ENCODE measurements at places on chromosomes 11 and 22. TPM values are rescaled to one million over a fixed set of nuclear protein-coding genes. Genes with fewer than 3 reads are reported as not detected.

Gene SLC22A9
- not detected for total RNA-seq

Gene PRG2
- not detected for total RNA-seq

Gene MS4A3
- not detected for total RNA-seq

Gene OR2AG2
- total RNA-seq = 0.28 TPM

Gene OR10D3
- total RNA-seq = not detected

Gene SOX6
- 3.9 TPM for total RNA-seq

Gene MOGAT2
- total RNA-seq = not detected

Gene FDX1
- 13.2 TPM for total RNA-seq

Gene C11orf91
- not detected for total RNA-seq

Gene OR52I2
- not detected for total RNA-seq

Gene MUC5AC
- total RNA-seq = not detected

Gene TRPM5
- total RNA-seq = not detected

Gene GGTLC3
- total RNA-seq = not detected

Gene VWCE
- 1.1 TPM for total RNA-seq

Gene TLCD5
- total RNA-seq = 4.1 TPM

Gene CHADL
- total RNA-seq = 16.2 TPM

DNA sequence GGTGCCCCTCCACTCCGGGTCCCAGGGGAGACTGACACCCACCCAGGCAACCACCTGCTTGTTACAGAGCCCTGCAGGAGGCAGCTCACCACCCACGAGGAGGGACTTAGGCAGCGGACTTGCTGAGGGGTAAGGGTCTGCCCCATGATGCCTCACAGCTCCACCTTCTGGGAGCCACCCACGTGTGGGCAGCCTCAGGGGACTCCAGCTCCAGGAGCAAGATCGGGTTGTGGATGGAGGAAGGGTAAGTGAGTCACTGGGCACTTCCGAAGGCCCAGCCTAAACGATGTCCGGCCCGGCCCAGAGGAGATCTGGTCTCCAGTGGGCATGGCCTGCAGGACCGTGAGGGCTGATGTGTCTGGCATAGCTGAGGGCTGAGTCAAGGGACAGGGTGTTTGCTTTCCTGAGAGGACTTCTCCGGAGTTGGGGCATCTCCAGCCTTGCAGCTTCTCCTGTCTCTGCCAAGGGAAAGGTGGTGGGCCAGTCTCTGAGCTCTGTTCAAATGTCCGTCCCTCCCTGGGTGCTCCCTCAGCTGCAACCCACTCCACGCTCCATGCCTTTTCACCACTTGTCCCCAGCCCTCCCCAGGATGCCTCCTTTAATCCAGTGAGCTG lies 32.3 kb upstream of the P2RY2 start:
- peak; percentile 49 for DNase-seq

- no peak for DNase-seq
Measured at GRCh38 chr11:21401496-21401895, 732.1 kb downstream of the NELL1 start.

DNA sequence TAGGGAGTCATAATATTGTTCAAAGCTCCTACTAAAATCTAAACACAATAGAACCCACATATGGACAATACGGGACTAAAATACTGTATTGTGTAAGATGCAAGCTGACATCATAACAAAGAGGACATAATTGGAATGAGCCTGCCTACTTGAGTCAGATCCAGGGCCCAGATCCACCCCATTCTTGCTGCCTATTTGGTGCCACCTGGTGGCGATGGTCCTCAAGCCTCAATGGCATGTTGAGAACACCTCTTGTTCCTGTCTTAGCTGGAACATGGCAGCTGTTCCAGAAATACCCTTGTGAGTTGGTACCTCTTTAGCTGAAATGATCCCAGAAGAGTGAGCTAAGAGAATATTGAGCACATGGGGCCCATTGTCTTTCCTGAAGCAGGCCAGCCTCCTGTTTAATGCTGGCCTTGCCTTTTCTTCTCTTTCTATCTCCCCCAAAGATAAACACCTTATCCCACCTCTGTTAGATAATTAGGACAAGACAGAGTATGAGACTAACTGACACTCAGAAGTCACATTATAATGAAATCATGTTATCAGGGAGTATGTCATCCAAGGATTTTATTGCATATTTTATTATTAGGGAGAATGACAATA lies 680.9 kb upstream of the ANO5 start:
- no peak for DNase-seq

GRCh38 chr11:34505874-34506273 lies 7.7 kb downstream of the ELF5 start:
- DNase-seq = no peak

DNA sequence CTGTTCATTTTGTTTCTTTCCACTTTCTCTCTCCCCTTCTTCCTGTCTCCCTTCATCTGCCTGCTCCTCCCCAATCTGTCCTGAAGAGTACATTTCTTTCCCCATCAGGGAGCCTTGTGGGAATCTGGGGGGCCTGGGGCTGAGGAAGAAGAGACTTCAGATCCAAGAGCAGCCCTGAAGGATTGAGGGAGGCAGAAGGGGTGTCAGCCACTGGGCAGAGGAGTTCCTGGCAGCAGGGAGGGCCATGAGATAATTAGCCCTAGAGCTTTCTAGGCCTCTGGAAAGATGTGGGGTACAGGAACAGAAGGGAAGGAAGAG lies 24.4 kb upstream of the OAF start:
- peak; percentile 39 for DNase-seq

DNA sequence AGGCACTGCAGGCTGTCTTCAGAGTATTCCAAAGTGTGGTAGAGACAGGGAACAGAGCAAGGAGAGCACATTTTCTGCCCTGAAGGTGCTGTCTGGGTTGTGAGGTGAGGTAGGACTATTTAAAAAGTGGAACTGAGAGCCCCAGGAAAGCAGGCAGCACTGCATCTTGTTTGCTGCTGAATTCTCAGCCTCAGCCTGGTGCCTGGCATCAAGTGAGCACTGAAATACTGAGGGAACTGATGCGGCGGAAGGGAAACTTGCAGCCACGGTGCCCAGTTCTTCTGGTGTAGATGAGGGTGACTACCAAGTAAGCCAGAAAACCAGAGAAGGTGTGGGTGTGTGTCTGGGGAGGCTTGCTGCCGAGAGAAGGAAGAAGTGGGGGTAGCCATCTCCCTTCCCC lies 59.5 kb downstream of the TNRC6B start:
- no peak for DNase-seq

GRCh38 chr22:31972180-31972579 lies 27.8 kb downstream of the YWHAH start:
- no peak for DNase-seq

GRCh38 chr22:25404928-25405816 lies 159.3 kb upstream of the GRK3 start:
- DNase-seq = peak; percentile 88

- DNase-seq = no peak
Measured at GRCh38 chr11:100965346-100965745, 164.3 kb downstream of the PGR start.

GRCh38 chr22:45750626-45751025 lies 79.0 kb downstream of the ATXN10 start:
- DNase-seq = no peak

DNA sequence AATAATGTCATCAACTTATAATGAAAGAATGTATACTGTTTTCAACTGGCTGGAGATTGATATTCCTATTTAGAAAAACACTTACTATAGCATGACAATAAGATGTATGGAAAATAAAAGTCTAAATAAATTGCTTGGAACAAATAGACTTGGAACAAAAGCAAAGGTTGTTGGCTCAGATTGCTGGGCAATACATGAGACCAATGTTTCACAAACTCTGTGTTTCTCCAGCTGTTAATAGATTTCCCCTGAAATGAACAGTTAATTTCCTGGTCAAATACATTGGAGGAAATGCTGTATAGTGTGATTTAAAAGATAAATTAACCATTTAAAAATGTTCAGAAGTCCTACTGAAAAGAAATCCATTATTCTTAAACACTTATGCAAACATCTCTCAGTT lies 40.1 kb upstream of the CTSC start:
- DNase-seq = no peak

- DNase-seq = no peak
Measured at GRCh38 chr11:60957188-60957587, 5.2 kb upstream of the SLC15A3 start.

DNA sequence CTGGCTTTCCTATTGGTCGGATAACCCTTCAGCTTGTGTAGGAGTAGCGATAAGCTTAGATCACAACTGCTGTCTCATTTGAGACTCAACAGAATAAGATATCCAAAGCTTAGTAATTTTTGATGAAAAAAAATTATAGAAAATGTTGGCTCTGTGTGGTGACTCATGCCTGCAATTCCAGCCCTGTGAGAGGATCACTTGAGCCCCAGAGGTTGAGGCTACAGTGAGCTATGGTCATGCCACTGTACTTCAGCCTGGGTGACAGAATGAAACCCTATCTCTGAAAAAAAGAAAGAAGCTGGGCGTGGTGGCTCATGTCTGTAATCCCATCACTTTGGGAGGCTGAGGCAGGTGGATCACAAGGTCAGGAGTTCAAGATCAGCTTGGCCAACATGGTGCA lies 55.6 kb upstream of the RRM1 start:
- DNase-seq = no peak

DNA sequence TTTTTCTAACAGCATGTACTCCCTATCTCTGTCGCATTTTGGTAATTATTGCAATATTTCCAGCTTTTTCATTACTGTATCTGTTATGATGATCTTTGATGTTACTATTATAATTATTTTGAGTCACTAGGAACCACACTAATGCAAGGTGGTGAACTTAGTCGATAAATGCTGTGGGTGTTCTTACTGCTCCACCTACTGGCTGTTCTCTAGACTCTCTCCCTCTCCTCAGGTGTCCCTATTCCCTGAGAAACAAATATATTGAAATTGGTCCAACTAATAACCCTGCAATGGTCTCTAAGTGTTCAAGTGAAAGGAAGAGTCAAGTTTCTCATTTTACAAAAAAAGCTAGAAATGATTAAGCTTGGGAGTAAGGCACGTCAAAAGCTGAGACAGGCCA lies 10.5 kb downstream of the ARL14EP start:
- DNase-seq = no peak

- DNase-seq = no peak
Measured at GRCh38 chr11:35873721-35874120, 70.1 kb upstream of the LDLRAD3 start.

GRCh38 chr11:122598971-122599370 lies 56.6 kb upstream of the UBASH3B start:
- no peak for DNase-seq

DNA sequence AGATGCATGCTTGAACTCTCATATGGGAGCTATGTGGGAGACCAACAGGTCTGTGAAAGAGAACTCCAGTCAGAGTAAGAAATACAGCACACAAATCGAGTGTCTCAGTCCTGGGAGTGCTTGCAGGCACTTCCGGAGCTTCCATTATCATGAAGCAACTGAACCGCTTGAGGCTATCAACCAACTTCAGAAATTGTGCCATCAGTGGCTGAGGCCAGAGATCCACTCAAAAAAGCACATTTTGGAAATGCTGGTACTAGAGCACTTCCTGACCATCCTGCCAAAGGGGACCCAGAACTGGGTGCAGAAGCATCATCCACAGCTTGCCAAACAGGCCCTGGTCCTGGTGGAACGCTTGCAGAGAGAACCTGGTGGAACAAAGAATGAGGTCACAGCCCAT lies 33.4 kb downstream of the GAB2 start:
- DNase-seq = no peak

DNA sequence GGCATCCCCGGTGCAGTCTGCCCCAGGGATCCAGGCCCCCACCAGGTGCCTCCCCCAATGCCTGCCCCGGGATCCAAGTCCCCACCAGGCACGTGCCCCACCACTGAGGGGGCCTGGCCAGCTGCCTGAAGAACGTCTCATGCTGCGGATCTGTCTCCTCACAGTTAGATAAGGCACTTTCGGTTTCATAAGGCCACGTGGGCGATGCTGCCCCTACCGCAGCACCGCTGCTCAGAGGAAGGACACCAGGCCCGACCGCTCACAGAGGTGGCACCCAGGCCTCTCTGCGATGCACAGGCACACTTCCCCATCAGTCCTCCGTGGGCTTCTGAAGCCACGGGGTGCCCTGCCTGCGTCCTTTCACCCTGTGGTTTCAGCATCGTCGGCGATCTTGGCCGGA lies 68.1 kb upstream of the BID start:
- peak; percentile 76 for DNase-seq

- DNase-seq = no peak
Measured at GRCh38 chr11:131385763-131386390, 15.5 kb downstream of the NTM start.

GRCh38 chr22:18060646-18061620 lies 16.9 kb upstream of the PEX26 start:
- no peak for DNase-seq

DNA sequence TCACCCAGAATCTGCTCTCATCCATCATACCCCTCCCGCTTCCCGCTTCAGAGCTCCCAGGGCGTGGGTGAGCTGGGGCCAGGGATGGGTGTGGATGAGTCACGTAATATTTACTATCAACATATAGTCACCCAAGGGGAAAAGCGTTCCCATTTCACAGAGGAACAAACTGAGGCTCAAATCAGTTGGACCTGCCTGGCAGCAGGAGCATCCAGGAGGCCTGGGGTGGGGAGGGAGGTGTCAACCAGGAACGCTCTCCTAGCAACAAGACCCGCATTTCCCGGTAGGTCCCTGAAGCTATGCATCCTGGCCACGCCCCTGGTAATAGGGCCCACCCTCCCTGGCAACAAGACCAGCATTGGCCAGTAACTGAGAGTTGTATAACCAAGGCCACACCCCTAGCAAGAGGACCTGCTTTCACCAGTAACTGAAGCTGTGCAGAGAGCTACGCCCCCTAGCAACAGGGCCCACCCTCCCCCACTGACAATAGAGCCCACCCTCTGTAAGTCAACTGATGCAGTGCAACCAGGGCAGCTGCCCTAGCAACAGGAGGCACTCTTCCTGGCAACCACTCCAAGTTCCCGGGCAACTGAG lies 32.7 kb upstream of the TXNRD2 start:
- DNase-seq = no peak

GRCh38 chr11:120343429-120343828 lies 7.2 kb downstream of the ARHGEF12 start:
- no peak for DNase-seq

GRCh38 chr11:23233075-23233474 lies 372.8 kb upstream of the CCDC179 start:
- no peak for DNase-seq

DNA sequence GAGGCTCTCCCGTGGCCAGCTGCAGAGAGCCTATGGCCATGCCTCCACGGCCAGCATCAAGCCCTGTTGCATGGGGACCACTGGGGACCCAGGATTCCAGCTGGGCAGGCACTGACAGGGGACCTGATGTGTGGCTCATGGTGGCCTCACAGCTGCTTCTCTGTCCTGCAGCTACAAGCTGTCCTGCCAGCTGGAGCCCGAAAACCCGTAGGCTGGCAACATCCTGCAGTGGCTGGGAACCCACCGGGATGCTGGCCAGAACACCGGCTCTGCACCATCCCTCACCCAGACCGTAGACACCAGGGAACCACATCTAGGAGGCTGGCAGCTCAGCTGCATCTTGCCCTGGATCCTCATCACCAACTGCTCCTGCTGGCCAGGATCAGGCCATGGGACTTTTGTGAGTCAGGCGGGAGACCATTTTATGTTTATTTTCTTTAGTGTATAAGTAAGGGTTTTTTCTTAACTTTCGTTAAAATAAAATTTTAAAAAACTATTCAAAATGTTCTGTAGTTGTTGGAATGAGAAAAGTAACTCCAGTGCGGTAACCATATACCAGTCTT lies 7.9 kb downstream of the RGL4 start:
- DNase-seq = no peak

GRCh38 chr11:7564803-7565202 lies 51.0 kb downstream of the PPFIBP2 start:
- no peak for DNase-seq

Measured in sigmoid colon (tissue), 7 donors.